GOT3 (cell line): ENCODE measurements at places on chromosomes 12 and 14.

DNA sequence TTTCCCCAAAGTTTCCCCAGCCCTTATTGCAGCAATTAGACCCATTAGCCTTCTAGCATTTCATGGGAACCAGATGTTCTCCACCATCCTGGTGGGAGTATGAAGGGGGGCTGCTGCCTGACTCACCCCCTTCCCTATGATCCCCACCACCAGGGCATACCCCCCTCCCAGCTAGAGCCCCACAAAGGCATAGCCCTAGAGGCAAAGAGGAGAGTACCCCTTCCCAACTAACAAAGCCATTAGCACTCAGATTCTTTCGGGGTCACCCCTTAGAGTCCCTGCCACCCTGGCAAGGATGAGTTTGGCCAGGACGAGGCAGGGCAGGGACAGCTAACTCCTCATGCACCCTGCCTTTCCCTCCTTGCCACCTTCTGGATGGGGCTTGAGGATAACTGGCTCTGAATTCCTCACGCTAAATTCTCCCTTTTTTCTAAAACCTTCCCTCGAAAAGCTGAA lies 9.2 kb downstream of the RARG start:
- DNase-seq = no peak

DNA sequence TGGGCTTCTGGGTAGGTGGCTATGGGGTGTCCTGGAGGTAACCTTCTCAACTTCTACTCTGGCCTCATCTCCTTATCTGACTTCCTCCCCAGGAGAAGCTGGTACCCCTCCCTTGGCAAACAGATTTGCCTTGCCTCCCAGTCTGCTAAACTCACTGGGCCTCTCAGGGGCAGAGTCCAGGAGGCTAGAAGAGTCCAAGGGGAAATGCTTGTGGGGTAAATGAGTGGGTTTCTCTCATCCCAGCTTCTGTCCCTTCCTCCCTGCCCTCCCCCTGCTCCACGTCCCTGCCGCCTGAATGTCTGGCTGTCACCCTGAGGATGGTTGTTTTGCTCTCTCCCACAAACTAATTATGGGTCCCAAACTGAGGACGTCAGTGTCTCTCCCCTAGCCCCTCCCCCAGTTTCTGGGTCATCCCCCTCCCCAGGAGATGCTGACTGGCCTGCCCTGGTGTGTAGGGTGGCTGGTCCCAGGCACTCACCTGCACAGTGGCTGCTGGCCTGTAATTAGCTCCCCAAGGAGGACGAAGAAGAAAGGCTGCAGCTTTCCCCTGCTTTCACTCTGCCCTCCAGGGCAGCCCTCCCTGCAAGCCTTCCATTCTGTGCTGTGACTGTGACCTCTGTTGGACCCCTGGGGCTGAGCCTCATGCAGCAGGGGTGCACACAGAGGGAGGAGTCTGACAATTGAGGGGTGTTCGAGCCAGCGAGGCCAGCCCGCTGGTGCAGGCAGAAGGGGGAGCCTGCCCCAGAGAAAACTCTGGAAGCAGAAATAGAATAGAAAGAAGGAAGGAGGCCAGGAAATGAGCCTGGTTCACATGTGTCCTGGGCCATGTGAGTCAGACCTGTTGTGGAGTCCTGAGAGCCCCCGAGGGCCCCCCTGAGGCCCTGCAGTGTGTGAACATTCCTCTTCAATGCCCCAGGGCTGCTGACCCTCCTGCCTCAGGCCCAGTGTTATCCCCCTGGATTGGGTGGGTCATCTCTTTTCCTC lies at the start of gene LRP1-AS:
LRP1-AS (minus strand) TSS at position 659 of the 984 bp plus-strand sequence.
- DNase-seq = no peak

GRCh38 chr14:55332654-55333570 lies 61.7 kb downstream of the FBXO34 start:
- no peak for DNase-seq

GRCh38 chr14:77616133-77616453 lies 344 bp downstream of the SPTLC2 start:
- no peak for DNase-seq

- DNase-seq = no peak
Measured at GRCh38 chr12:131030472-131031328, 77.0 kb downstream of the ADGRD1 start.

- DNase-seq = peak; percentile 26
Measured at GRCh38 chr12:124694846-124695497, 127.6 kb upstream of the NCOR2 start.

GRCh38 chr12:122981036-122981471 lies 573 bp downstream of the ARL6IP4 start:
- no peak for DNase-seq

DNA sequence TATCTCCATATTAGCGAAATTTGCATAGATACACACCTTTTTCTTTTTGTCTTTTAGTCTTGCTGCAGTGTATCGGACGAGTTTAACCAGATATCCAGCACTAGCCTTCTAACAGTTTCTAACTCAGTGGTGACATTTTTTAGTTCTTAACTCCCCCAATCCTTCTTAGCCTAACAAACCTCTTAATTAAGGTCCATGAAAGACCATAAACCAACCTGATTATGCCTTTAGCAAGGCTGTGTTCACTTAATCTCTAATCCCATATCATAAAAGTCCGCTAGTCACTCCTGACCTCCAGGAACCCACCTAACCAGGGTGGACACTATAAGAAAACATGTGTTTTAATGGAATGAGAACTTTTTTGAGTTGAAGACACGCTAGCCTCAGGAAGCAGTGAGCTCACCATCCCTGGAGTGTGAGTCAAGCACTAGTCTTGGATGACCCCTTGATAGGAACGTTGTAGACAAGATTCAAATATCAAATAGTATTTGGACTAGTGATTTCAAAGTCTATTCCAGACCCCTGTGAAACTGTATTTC lies 9.5 kb downstream of the CDKN1B start:
- no peak for DNase-seq

- DNase-seq = no peak
Measured at GRCh38 chr12:131011165-131012079, 57.7 kb downstream of the ADGRD1 start.

GRCh38 chr12:29072631-29073030 lies 76.4 kb upstream of the FAR2 start:
- DNase-seq = no peak

DNA sequence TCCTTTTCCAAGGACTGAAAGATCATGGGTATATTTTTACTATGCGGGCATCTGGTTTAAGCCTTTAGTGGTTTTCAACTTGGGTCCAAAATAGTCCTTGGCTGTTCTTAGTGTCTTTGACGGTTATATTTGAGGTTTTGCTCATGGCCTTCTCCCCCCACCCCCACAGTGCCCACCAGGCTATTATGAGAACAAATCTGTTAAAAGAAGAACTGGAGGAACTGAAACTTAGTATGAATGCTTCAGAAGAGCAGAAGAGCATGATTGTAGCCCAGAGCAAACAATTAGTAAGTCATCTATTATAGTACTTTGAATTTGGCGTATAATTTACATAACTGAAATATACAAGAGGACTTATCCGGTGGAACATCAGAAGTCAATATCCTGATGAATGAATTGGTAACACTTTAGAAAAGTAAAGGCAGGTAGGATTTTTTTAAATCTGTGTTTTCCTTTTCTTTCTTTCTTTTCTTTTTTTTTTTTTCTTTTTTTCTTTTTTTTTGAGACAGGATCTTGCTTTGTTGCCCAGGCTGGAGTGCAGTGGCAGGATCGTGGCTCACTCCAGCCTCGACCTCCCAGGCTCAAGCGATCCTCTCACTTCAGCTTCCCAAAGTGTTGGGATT lies 71.8 kb upstream of the BCAT1 start:
- DNase-seq = no peak

DNA sequence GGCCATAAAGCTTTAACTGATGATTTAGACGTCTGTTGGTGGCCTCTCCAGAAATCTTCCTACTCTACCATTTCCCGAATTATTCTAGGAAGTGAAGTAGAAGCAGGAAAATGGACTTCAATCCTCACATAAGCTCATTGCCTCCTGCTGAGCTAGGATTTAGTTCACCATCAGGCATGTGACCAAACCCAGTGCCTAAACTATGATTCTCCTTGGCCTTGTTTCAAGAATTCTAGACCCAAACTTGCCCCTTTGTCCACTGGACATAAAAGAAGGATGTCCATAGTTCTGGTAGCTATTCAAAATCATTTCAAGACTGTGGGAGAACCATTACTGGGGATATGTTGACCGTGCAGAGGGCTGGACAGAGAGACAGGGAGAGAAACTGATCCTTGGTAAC lies 105.8 kb downstream of the C12orf50 start:
- no peak for DNase-seq

DNA sequence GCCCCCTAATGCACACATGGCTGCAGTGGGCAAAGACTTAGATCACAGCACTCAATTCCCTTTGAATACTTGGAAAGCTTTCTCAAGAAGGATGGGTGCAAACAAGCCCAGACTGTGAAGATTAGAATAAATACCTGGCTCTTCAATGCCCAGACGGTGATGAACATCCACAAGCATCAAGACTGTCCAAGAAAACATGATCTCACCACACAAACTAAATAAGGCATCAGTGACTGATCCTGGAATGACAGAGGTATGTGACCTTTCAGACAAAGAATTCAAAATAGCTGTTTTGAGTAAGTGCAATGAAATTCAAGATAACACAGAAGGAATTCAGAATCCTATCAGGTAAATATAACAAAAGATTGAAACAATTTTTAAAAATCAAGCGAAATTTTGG lies 43.8 kb upstream of the ZDHHC17 start:
- no peak for DNase-seq

DNA sequence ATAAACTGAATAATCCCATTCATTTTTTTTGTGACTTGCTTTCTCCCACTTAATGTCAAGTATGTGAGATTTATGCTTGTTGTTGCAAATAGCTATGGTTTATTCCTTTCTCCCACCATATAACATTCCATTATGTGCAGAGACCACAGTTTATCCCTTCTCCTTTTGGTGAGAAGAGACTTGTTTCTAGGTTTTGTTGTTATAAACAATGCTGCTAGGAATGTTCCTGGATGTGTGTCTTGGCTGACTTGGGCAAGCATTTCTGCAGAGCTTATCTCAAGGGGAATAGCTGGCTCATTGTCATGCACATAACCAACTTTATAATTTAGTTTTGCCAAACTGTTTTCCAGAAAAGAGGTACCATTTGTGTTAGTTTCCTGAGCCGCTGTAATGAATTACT lies 47.6 kb upstream of the PPP1CC start:
- no peak for DNase-seq

DNA sequence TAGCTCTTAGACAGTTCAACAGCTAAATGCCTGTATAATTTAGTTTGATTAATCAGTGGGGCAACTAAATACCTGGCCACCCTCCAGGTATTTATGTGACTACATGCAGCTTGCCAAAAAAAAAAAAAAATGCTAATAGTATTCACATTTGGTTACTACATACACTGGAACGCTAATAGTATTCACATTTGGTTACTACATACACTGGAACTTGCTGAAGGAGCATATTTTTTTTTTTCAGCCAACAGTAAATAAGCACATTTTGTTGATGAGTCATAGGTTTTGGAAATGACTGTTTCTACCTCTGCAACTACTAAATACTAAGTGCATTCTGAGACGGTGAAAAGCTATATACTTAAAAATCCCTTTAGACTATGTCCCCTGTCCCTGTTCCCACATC lies 1172.3 kb downstream of the LRFN5 start:
- no peak for DNase-seq

DNA sequence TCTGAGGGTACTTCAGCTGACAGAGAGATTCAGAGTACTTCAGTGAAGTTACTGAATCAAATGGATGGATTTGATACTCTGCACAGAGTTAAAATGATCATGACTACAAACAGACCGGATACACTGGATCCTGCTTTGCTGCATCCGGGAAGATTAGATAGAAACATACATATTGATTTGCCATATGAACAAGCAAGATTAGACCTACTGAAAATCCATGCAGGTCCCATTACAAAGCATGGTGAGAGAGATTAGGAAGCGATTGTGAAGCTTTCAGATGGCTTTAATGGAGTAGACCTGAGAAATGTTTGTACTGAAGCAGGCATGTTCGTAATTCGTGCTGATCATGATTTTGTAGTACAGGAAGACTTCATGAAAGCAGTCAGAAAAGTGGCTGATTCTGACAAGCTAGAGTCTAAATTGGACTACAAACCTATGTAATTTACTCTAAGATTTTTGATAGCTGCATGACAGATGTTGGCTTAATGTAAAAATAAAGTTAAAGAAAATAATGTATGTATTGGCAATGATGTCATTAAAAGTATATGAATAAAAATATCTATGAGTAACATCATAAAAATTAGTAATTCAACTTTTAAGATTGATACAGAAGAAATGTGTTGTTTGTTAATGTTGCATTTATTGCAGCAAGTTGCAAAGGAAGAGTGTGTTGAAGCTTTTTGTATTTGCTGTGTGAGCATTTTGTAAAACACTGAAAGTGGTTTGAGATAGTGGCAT lies 136.1 kb upstream of the RAP1B start:
- DNase-seq = no peak

- no peak for DNase-seq
Measured at GRCh38 chr12:39435531-39435930, 7.4 kb downstream of the KIF21A start.

GRCh38 chr14:31613188-31613587 lies 52.0 kb downstream of the NUBPL start:
- DNase-seq = no peak

DNA sequence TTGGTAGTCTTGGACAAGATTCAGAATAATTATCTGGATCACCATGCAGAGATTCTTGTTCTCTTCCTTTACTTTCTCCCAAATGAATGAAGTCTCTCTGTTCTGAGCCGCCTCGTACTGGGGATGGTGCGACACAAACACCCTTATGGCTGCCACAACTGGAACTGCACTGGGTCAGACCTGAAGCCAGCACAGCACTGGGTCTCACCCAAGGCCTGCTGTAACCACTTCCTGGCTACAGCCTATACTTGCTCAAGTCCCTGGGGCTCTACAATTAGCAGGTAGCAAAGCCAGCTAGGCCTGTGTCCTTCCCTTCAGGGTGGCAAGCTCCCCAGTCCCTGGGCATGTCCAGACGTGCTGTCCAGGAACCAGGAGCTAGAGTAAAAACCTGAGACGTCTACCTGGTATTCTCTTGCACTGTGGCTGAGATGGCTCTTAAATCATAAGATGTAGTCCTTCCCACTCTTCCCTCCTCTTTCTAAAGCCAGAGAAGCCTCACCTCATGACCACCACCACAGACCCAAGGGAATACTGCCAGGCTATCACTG lies 27.6 kb downstream of the IFNG start:
- no peak for DNase-seq

DNA sequence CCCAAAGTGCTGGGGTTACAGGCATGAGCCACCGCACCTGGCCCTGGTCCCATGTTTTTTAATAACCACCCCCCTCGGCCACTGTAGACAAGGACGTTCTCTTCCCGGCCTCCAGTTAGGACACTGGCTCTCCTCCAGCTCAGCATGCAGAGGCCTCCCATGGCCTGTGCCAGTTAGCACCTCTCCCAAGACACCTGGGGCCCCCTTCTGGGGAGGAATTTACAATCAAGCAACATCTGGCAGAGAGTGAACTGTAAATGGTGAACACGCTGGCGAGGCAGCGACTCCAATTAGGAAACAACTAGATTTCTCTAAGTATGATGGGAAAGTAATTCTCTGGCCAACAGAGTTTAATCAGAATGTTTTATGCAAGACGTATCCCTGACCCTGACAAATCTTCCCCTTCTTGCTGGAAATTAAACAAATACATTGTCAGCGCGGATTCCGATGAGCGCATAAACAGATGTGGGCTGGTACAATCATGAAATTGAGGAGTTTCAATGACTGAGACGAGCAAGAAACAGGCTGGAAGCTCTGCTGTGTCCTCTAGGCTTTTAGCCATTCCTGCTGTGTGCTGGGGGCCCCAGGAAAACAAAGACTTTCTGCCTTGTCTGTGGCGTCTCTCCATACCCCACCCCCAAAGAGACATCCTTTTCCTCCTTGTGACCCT lies 61.7 kb upstream of the DLK1 start:
- no peak for DNase-seq

GRCh38 chr14:101001311-101002069 lies 98.0 kb upstream of the RTL1 start:
- no peak for DNase-seq

- DNase-seq = no peak
Measured at GRCh38 chr12:110199339-110200123, 75.4 kb downstream of the IFT81 start.
